Activated gamma-delta T cell treated with Interleukin-2 at 50 U/mL for 16 hours (primary cell): ENCODE measurements at places on chromosomes 13 and 19.
A peak's percentile ranks its signal among the peaks of the same experiment; 100 is the strongest.

GRCh38 chr13:46685006-46685730, 111.8 kb downstream of the ESD start:
- no peak for DNase-seq

DNA sequence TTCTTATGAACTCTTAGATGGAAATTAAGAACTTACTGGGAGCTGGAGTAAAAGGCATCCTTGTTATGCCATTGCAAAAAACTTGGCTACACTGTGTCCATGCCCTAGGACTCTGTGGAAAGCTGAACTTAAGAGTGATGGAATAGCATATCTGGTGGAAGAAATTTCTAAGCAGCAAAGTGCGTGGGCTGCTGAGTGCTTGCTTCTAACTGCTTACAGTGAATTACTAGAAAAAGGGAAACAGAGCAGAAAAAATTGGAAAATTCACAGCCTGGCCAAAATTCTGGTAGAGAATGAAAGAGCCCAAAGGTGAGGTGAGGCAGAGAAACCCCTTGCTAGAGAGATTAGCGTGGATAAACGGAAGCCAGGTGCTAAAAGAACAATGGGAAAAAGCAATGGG, 44.3 kb downstream of the ALOX5AP start:
- no peak for DNase-seq

- peak; percentile 83 for DNase-seq
Measured at GRCh38 chr13:46552889-46553520, at the start of gene LRCH1. TSS of gene LRCH1 (plus strand) at chr13:46553170. CDS start at chr13:46553397, 227 bp downstream.

DNA sequence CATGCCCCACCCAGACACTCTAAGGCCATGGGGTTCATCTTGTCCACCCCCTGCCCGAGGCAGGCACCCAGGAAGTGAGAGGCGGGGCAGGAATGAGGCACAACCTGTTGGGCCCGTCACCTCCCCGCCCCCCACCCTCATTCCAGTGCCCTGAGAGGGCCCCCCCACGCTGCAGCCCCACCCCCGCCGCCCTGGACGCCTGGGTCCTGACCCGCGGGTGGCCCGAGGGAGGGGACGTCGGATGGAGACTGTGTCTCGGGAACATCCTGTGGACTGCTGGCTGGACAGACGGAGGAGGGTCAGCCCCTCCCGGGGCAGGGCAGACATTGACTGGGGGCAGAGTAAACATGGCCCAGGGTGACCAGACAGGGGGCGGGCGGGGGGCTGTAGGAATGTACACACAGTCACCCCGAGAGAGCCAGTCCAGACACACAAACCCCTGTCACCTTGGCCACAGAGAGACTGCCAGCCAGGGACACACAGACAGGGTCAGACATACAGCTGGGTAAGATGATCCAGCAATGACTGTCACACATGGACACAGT, 7.4 kb upstream of the JUNB start:
- DNase-seq = no peak

DNA sequence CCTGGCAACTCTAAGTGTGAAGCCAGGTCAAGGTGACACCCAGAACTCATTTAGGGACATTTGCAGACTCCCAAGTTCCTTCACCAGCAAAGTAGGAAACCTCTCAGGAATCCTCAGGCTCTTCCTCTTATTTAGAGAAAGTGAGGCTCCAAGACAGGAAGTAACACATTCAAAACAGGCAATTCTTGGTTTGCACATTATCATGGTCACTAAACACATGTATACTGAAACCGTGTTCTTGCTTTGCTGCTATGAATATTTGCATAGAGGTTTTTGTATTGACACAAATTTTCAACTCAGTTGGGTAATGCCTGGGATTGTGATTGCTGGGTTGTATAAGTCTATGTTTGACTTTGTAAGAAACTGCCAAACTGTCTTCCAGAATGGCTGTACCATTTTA, 13.2 kb upstream of the URI1 start:
- no peak for DNase-seq

DNA sequence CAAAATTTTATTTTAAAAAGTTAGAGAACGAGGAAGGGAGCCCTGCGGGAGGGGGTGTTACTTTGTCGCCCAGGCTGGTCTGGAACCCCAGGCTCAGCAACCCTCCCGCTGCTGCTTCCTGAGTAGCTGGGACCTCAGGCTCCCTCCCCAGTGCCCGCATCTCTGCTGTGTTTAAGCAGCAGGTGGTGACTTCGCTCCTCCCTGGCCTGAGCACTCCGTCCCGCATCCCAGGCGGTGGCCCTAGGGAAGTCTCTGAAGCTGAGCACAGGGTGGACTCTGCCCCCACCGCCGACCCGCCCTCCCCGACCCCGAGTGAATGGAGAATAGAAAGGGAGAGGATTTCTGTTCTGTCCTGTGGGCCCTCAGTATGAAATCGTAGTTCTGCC, 30.5 kb downstream of the ZNF701 start:
- DNase-seq = peak; percentile 6

GRCh38 chr13:30759748-30760147, 24.4 kb downstream of the ALOX5AP start:
- no peak for DNase-seq

GRCh38 chr13:101767131-101767530, 314.7 kb downstream of the ITGBL1 start:
- DNase-seq = no peak

DNA sequence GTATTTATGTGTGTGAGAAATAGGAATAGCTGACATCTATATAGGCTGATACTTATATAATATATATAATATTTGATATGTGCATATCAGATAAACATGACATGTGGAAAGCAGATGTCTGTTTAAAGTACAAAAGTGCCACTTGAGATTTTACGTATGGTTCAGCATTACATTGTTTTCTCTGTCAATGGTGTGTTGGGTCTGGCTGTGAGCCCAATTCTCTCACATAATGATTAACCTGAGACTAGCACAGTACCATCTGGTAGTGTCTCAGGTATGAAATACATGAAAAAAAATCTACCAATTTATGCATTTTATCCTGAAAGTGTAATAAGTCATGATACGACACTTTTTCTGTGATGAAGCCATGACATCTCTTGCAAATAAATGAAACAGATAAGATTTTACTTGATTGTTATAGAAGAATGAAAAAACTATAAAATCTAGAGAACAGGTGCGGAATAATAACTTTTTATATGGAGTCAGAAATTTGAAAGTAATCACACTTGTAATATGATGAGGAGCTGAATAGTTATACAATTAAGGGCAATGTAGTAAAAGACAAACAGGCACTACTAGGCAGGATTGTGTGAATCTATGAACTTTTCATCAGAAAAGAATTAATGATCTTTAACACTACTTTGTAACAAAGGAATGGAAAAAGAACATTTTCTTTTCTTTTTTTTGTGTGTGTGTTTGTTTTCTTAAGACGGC, 1405.0 kb downstream of the OLFM4 start:
- no peak for DNase-seq

DNA sequence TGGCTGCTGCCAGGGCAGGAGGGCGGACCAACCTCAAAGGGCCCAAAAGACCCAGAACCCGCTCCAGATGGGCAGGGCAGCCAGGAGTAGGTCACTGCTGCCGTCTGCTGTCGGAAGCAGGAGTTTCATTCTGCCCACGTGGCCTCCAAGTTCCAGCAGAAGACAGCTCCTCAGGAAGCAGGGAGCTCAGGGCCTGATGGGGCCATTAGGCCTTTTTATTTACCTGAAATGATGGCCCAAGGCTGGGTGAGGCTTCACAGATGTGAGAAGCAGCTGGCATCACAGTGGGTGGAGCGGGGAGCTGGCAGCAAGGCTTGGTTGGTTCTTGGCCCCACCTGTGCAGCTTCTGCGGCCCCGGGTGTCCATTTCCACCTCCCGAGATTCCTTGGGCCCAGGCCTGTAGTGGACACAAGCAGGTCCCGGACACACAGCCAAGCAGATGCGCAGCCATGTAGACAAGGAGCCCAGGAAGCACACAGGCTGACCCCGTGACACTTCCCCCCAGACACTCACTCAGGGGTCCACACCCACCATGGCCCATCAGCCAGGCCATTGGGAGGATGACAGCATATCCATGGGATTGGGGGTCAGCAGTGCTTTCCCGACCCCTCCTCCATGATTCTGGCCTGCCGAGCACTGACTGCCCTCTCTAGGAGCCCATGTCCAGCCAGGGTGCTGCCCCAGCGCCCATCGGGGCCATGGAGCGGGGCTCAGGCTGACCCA, 26.4 kb downstream of the C13orf46 start:
- DNase-seq = no peak

DNA sequence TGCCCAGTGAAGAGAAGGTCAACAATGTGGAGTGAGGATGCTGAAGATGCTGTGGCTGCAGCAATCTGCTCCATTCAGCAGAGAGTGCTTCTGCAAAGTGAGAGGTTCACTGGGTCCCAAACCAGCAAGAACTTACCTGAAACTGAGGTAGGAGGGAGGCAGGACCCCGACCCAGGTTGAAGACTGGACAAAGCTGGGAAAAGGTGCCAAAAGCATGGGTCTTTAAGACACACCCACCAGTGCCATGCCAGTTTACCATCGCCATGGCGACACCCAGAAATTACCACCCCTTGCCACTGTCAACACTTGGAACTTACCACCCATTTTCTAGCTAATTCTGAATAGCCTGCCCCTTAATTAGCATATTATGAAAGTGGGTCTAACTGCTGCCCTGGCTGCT, 70.7 kb downstream of the RGCC start:
- DNase-seq = no peak

GRCh38 chr13:97696921-97697320, 256.6 kb upstream of the IPO5 start:
- no peak for DNase-seq

DNA sequence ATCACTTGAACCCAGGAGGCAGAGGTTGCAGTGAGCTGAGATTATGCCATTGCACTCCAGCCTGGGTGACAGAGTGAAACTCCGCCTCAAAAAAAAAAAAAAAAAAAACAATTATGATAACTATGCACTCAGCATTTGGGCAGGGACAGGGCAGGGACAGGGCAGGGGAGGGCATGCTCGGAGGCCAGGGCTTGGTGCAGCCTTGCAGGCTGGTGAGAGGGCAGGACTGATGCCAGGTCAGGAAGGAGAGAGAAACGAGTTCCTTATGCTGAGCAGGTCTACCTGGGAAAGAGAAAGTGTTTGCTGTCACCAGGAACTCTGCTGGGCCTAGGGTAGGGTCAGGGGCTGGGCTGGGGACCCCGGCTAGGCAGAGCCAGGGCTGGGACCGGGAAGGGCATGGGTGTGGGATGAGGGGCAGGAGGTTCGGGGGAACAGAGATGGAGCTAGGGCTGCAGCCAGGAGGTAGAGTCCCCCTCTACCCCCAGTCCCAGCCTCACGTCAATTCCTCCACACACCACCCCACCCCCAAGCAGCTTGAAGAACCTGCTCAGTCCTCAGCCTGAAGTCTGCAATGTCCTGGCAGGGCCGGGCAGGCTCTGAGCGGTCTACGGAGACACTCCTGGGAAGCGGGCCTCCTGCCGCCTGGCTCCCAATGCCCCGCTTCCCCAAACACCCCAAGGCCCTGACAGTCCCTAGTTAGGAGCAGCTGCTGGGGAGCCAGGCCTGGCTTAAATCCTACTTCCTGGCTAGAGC, 2.8 kb downstream of the FXYD3 start:
- no peak for DNase-seq

- no peak for DNase-seq
Measured at GRCh38 chr13:35767256-35767976, 290.9 kb upstream of the MAB21L1 start.

- no peak for DNase-seq
Measured at GRCh38 chr13:59352600-59352999, 811.1 kb downstream of the DIAPH3 start.

- no peak for DNase-seq
Measured at GRCh38 chr13:103255587-103256301, 189.5 kb upstream of the SLC10A2 start.

DNA sequence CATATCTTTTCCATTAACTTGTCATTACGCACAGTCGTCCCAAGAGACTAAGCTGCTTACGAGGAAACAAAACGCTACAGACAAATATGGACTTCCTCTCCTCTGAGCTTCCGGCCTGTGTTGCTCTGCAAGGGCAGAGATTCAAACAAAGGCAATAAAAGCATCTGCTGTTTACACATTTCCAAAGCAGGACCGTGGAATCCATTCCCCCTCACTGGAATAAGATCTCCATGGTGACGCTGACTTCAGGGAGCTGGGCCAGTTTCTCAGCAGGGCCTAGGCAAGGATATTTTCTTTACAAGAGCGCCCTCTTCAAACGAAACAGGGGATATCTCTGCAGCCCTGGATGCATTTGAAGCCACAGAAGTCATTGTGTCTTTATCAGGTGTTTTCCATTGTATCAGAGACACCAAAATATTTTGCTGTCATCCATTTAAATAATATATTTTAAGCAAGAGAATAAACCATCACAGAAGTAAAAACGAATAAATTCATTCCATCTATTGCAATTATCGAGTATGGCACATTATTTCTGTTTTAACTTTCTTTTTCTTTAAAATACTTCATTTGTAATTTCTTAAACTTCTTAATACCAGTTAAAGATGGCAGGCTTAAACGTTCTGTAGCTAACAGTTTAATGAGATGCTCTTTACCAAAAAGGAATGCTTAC, 177.5 kb downstream of the DCLK1 start:
- DNase-seq = no peak

DNA sequence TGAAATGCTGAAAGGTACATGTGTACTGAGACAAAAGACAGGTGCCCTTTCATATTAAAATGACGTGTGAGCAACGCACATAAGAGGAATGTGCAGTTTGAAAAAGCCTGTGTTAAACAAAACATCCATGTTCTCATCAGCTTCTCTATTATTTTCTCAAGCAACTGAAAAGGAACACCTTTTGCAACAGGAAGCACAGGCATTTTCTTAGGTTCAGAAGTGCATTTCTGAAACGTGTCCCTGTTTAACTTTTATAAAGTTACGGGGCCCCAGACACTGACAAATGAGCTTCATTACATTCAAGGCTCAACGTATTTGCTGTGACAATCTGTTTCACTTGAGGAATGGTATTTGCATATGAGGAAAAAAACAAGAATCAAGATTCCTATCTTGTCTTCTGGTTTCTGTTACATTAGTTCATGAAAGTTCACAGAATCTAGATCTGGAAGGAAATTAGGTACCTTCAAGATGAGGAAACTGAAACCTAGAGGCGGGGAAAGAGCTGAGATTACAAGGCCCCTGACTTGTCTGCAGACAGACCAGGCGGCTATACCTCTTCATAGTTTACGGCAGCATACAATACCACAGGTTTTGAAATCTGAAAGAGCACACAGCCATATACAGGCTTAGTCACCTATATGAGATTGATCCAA, 431.7 kb downstream of the KLF12 start:
- DNase-seq = no peak

DNA sequence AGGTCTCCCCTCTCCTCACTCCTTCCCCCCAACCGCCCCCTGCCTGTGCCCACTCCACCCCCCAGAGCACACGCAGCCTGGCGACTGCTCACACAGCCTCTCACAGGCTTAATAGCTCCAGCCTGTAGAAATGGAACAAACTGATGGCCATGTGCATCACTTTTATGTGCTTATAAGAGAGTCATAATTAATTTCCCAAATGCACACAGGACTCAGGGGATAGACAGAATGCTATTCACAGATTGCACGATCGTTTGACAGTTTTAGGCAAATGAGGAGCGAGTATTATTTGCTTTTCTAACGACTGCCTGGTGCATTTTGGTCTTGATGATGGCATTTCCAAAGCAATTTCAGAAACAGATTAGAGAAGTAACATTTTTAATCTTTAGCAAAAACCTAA, 97.7 kb upstream of the VSTM2B start:
- no peak for DNase-seq

GRCh38 chr19:10288662-10289166, 1.0 kb upstream of the ICAM5 start:
- DNase-seq = no peak
